ENCODE measurements at places on chromosomes 11 and 22.

DNA sequence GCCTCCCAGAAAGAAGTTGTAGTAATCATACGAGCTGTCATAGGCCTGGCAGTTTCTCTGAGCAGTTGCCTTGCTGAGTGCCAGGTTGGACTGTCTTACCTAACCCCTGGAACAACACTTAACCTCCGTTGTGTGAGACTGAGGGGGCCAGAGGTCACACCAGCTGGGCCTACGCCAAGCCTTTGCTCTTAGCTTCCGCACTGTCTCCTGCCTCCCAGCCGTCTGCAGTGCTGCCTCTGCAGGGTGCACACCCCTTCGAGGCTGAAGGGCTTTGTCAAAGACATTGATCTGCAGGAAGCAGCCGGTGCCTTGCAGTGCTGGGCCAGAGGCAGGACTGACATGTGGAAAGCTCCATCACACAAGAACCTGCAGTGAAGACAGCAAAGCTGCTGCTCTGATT is 16.7 kb downstream of the TAB1 start:
- no peak for DNase-seq

DNA sequence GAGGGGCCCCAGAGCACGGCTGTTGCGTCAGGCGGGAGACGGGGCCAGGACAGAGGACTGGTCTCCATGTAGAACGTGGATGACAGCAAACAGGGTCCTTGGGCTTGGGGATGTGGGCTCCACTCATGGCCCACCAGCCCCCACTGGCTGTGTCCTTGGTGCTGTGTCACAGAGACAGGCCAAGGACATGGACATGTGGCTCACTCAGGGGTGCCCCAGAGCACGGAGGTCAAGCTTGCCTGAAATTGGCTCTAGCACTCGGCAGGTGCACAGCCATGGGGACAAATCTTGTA is 14.4 kb downstream of the FADS2 start:
- no peak for DNase-seq

GRCh38 chr11:45322111-45322705 is 36.1 kb upstream of the SYT13 start:
- DNase-seq: no peak

- no peak for DNase-seq
Measured at GRCh38 chr22:36764641-36765040, 11.3 kb downstream of the IFT27 start.

GRCh38 chr11:117376517-117376916 is 48.9 kb downstream of the CEP164 start:
- DNase-seq: no peak

- no peak for DNase-seq
Measured at GRCh38 chr11:120285256-120285655, 39.8 kb upstream of the TLCD5 start.

DNA sequence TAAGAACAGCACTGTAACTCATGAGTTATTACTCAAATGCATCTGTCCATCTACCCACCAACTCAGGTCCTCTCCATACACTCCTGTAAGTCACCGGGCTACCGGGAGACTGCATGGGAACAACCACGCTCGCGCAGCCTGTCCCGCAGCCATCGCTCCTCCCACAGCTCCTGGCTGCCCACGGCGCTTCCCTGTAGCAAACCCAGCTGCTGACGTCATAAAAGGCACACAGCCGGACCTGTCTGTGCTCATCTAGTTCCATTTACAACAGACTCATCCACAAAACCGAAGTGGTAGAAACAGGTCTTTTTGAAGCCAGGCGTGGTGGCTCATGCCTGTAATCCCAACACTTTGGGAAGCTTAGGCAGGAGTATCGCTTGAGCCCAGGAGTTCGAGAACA is 23.4 kb upstream of the PACSIN2 start:
- no peak for DNase-seq

All from KBM-7 (cell line).